Activated CD4-positive, alpha-beta T cell treated with anti-CD3 and anti-CD28 coated beads, Interleukin-2, amount 10 ng/mL, durations not matched to agents 7 days and 5 days (primary cell): ENCODE measurements at places on chromosomes 6 and 20. TPM values are rescaled to one million over a fixed set of nuclear protein-coding genes. Genes with fewer than 3 reads are reported as not detected.
A peak's percentile ranks its signal among the peaks of the same experiment; 100 is the strongest.

DNA sequence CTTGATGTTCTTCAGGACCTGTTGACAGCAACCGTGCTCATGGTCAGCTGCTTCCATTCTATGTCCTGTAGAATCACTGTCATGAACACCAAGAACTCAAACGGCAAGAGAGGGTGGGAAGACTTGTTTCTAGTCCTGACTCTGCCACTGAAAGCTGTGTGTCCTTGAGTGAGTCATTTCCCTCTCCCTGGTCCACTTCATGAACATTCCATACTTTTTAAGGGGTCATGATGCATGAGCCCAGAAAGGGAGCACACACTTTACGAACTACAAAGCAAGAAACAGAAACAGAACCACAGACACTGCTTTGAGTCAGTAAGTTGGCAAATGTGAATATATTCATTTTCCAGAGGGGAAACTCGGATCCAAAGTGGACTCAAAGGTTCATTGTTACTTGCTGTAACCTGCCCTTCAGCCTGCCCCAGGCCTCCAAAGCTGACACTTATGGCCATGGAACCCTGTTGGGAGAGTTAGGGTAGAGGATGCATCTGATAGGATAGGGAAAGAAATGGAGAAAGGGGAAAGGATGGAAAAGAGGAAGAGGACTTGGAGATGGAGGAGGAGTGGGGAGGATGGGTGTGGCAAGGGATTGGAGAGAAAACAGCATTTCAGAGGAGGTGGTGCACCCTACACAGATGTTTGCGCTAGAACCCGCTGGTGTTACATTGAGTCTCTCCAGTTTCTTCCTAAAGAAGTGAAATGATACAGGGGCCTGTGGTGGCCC, 129.8 kb downstream of the FOXO3 start:
- DNase-seq, result no peak

GRCh38 chr6:20706939-20707485, 172.8 kb downstream of the CDKAL1 start:
- no peak for DNase-seq

DNA sequence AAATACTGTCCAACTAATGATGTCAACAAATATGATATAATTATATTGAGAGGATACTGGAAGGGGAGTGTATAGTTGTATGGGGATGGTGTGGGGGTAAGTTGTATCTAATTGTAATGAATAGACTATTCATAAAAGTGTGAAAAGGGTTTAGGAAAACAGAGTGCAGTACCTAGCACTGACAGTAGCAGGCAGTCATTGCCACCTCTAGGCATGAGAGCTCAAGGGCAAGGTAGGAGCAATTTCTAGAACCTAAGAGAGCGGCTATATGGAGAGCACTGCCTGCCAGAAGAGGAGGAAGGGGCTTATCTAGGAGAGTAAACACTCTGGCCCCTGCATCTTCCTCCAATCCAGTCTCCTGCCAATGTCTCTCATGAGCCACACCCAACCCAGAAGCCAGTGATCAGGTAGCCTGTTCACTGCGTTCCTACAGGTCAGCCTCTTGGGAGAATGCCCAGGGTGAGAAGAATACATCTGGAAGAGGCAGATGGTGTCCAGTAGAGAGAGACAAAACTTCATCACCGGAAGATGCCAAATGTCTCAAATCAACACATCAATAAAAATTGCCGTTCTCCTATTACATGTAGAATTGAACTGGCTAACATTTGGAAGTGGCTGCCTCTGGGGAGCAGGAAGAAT, 200.0 kb downstream of the LY86 start:
- peak; percentile 26 for DNase-seq

GRCh38 chr6:3019065-3019464, 19.4 kb downstream of the NQO2 start:
- DNase-seq, result no peak

- DNase-seq, result peak; percentile 34
Observed at GRCh38 chr6:52361414-52361944, 472 bp upstream of the PAQR8 start.

- no peak for DNase-seq
Observed at GRCh38 chr6:47375426-47375825, 65.7 kb upstream of the TNFRSF21 start.

DNA sequence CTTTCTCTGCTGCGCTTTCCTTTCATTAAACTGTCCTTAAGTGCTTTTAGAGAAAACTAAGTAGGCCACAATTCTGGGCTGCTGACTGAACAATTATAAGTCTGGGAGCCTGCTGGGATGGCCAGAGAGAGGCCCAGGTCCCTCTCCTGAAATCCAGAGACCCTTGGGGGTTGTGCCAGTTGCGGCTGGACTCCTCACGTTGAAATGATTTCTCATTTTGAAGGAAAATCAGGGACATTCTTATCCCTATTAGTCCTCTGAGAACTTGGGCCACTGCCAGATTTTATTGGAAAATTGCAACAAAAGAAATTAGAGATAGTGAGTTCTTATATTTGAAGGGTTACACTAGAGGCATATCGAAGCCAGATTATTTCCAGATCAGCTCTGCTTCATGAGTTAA, 145.1 kb downstream of the CLIC5 start:
- no peak for DNase-seq

The OR2H2 gene
- not detected for total RNA-seq
